ENCODE measurements at places on chromosomes 5 and 9.

- DNase-seq = no peak
Measured at GRCh38 chr5:180358694-180359093, 5.6 kb upstream of the GFPT2 start.

DNA sequence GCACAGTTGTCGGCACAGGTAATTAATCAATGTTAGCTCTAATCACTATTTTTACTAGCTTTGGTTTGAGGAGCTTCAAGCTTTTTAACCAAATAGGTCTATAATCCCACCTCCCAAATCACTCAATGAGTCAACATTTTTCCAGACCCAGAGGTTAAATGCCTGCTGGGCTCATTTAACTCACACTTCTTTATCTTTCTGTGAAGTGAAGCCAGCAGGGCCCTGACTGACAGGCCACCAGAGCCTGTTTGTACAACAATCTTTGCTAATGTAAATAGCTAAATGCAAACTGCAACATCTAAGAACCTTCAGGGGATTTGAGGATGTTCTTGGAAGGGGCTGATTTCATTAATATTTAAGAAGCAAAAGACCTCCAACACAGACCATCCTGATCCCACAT lies 98.4 kb upstream of the NREP start:
- no peak for DNase-seq

- DNase-seq = no peak
Measured at GRCh38 chr5:131316026-131316425, 52.2 kb downstream of the CDC42SE2 start.

DNA sequence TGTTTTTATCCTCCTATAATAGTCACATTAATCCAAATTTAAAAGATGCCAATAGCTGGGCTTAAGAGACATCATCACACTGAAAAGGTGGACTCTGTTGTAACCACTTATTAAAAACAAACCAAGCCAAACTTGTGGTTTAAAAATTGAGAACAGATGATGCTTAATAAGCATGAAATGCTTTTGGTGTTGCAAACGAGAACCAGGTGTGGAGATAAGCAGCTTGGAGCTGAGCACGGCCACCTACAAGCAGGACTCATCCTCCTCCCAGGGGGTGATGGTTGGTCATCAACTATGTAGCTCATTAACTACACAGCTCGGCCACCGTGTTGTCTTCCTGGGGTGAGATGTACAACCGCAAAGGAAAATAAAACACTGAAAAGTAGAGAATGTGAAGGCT lies 154.4 kb downstream of the NPR3 start:
- no peak for DNase-seq

GRCh38 chr9:87479801-87480201 lies 17.9 kb upstream of the DAPK1 start:
- DNase-seq = no peak

DNA sequence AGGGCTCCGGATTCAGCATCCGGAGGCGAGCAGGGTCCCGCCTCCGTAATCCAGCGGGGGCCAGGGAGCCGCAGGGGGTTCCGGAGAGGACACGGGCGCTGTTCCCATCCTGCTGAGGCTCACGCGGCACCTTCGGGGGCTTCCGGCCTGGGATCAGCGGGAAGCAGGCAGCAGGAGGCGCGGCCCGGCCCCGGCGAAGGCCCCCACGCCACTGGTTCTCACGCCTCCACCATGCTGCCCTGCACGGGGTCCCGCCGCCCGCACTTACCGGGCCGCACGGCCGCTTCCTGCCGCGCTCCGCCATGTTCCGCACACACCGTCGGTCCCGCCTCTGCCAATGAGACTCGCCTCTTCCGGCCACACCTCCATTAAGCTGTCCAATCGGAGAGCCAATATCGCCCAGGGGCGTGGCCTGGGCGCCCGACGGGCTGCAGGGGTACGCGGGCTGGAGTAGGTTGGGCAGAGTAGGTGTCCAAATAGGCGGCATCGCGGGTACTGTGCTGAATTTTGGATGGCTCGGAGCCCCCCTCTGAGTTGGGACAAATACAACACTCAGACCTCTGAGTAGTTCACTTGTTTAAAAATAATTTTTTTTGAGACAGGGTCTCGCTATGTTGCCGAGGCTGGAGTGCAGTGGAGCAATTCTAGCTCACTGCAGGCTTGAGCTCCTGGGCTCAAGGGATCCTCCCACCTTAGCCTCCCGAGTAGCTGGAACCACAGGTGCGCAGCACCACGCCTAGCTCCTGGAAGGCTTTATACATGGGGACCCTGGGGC lies at the start of gene SPOUT1:
SPOUT1 (minus strand) TSS at position 318 of the 775 bp plus-strand sequence; CDS start at position 304, 14 bp downstream.
- peak; percentile 90 for DNase-seq

DNA sequence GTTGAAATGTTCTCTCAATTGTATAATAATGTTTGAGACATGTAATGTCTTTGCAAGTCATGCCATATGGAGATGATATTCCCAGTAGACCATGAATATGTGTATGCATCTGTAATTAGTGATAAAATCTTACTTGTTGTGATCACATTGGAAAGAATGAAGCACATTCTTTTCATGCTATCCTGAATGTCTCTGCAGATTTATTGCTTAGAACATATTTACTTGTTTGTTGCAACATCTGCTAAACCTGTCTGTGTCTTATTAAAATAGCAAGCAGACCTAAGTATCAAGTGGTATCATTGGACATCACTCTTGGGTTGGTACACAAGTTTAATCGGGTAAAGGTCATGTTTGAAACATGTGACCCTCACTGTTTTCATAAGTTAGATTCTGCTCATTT lies 265.5 kb upstream of the CD180 start:
- DNase-seq = no peak

DNA sequence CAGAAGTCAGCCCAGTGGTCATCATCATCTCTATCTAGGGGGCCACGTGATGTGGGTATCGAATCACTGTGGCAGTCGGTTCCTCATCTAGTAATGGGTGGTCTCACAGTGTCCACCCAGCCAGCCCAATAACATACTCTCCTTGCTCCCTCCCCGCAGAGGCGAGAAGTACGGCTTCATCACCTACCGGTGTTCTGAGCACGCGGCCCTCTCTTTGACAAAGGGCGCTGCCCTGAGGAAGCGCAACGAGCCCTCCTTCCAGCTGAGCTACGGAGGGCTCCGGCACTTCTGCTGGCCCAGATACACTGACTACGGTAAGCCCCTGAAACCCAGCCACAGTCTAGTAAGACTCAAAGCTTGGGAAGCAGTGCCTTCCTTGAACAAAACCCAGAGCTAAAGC lies 99.0 kb downstream of the PDE6A start:
- no peak for DNase-seq

DNA sequence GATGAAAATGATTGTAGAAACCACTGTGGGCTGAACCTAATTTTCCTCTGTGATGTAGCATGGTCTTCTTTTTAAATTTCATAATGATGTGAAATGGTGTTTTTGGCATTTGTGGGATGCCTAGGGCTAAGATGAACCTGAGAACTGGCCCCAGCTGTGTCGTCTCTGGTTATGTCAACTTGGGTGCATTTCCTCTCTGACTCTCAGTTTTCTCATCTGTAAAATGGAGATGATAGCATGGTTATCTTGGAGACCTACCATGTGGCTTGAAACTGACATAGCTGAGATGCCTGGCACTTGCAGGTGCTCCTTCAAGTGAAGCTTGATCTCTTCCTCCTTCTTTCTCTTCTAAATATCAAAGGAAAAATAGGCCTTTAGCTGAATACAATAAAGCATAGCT lies 77.8 kb downstream of the BOD1 start:
- DNase-seq = no peak

DNA sequence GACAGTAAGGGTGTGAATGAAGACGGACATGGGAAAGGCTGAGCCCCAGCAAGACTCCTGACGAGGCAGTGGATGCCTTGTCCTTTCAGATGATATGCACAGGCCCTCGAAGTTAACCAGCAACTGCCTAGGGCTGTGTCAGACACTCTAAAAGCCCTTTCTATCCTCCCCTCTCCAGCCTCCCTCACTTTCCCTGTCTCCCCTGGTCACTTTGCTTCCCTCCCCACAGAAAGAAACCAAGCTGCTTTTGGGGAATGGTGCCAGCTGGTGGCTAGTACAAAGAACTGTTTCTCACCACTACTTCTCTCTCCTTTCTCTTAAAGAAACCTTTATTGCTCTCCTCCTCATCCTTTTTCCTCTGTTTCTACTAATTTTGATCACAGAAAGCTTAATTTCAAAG lies 21.4 kb downstream of the LHFPL2 start:
- no peak for DNase-seq

DNA sequence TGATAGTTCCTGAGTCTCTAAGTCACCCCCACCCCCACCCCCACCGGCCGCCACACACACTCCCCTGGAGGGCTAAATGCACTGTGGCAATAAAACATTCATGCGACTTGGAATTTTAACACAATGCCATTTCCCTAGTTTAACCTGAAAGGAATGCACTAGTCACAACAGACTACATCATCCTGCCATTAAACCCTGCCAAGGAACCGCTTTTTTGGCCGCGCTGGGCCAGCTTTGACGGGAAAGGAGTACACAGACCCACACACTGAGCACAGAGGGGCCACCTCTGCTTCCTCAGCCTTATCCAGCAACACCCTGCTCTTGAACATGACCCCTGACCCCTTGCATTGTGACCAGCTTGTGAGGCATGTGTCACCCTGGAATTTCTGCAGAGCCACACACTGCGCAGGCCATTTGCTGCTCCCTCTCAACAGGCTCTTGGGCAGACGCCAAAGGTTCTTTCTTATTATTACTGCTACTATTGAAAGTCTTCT lies 165.3 kb downstream of the BNC2 start:
- DNase-seq = no peak

DNA sequence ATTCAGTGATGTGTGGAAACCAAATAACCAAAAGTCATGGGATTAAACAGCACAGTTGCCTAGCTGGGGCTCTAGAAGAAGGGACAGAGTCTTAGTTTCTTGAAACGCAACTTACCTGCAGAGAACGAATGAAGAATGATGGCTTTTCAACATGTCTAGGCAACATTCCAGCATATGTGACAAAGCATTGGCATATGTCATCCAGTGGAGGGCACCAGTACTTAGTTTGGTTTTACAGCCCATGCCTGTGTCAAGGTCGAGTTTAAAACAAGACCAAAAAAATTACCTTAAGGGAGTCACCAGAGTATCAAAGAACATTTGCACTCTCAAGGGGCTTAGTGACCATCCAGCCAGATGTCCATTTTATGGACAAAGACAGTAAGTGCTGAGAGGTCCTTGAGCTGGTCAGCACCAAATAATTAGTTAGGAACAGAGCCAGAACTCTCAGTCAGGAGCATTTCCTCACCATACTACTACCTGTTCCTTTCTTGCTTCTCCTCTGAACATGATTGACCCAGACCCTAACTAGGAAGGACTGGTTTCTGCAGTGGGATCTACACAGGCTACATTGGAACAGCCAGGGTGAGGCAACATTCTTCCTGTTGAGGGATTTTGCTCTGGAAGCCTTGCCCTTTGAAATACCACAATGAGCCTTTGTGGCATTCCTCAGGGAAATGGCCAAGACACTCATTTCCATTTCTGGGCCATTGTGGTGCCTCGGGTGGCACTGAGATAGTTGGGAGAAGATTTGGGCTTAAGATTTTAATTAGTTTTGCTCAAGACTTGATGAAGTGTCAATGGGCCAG lies 75.4 kb upstream of the ANKH start:
- DNase-seq = no peak

GRCh38 chr9:23850690-23851629 lies 24.9 kb upstream of the ELAVL2 start:
- no peak for DNase-seq

- DNase-seq = no peak
Measured at GRCh38 chr9:111985315-111985714, 88.7 kb downstream of the UGCG start.

DNA sequence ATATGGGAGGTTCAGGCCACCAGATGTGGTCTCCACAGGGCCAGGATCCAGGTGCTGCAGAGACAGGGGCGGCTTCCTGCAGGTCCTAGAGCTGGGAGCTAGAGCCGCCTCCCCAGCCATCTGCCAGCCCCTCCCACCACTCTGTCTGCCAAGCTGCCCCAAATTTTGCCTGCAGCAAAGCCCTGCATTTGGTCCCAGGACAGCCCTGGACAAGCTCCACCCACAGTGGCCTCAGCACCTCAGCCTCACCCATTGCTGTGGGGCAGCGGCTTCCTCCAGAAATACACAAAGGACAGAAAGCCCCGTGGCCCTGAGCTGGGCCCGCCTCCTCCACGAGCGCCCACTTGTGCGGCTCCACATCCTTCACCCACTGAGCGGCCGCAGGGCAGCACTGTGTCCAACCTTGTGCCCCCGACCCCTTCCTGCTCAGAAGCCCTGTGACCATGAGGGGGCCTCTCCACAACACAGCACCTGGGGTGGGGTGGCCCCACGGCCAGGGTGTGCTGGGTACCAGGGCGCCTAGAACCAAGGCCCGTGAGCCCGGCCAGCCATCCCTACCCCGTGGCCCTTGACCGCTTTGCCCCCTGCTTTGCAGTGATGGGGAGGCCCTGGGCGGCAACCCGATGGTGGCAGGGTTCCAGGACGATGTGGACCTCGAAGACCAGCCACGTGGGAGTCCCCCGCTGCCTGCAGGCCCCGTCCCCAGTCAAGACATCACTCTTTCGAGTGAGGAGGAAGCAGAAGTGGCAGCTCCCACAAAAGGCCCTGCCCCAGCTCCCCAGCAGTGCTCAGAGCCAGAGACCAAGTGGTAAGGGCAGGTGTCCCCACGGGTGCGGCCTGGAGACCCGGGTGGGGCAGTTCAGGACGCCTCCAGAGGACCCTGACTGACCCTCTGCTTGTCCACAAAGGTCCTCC lies 3.7 kb upstream of the AJM1 start:
- no peak for DNase-seq

DNA sequence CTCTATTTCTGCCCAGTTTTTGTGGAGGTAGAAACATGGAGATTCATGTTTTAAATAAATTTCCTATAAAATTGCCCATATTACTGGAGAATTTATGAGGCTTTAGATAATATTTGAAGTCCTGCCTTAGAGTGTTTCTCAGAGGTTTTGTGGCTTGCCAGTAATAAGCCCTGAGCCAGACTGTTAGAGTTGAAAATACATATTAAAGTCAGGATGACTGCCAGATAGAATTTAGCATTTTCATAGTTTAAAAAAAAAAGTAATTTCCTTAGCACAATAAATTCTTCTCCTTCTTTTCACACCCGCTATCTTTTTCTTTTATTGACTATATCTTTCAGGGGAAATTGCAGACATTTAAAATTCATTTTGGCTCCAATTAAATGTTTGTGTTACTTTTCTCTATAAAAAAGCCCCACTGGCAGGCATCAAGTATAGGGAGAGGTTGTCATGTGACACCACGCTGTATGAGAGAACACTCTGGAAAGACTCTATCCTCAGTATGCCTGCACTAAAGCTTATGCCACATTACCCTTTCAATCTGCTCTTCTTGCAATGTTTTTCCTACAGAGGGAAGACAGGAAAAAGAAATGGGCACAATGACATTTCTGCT lies 135.2 kb downstream of the MPDZ start:
- no peak for DNase-seq

GRCh38 chr5:133996683-133997252 lies 8.0 kb downstream of the VDAC1 start:
- DNase-seq = no peak

GRCh38 chr9:18296702-18297055 lies 177.3 kb upstream of the ADAMTSL1 start:
- no peak for DNase-seq

DNA sequence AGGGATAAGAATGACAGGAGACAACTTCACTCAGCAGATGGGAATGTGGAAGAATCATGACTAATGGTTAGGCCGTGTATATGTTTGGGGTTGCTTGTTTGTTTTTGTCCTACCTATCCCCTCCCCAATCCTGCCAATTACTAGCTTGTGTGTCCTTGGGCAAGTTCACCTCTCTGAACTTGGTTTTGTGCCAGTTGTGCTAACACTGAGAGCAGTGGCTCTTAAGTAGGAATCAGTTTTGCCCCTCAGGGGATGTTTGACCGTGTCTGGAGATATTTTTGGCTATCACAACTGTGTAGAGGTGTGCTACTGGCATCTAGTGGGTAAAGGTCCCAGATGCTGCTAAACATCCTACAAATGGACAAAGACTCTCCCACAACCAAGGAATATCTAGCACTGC lies 287.0 kb downstream of the DMRT2 start:
- DNase-seq = no peak

Measured in activated T-helper 1 cell treated with Interleukin-2 at 50 U/mL for 16 hours (primary cell).